Stimulated activated CD8-positive, alpha-beta memory T cell treated with anti-CD3 and anti-CD28 coated beads, Interleukin-2, amount 100 ng/mL, for 1 hour (primary cell): ENCODE measurements at places on chromosomes 12 and 14.

DNA sequence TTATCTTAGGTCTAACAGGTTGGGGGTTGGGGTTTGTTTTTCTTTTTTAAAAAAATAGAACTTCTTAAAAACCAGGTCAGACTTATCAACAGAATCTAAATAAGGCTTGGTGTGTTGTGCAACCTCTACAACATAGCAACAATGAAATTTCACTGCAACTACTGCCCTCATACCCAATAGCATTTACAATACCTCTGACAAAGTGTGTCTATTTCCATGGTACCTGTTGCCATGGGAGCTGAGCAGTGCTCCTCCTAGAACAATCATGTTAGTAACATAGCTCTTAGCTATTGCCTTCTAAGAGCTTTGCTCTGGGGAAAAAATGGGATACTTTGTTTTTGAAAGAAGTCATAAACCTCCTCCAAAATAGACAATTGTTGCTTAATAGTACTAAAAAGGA, 103.3 kb upstream of the CCDC175 start:
- no peak for DNase-seq

GRCh38 chr12:46084666-46085631, 94.6 kb upstream of the SCAF11 start:
- no peak for DNase-seq

DNA sequence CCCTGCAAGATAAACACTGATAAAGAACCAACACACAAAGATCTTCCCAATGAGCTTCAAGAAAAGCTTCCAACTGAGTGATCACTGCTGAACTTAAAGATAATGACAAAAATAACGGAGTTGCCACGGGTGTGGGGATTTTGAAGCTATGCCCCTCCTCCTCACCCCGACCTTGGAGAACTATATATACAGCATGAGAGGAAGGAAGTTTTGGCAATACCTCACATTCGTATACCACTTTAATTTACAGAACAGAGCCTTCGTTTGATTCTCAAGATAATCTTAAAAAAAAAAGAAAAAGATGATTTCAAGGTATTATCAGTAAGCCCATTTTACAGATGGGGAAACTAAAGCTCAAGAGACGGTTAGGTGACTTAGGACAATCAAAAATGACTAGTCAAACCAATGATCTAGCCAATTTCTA, 715 bp downstream of the NEK9 start:
- no peak for DNase-seq

- DNase-seq, result no peak
Observed at GRCh38 chr14:26873362-26873960, 275.6 kb upstream of the NOVA1 start.

DNA sequence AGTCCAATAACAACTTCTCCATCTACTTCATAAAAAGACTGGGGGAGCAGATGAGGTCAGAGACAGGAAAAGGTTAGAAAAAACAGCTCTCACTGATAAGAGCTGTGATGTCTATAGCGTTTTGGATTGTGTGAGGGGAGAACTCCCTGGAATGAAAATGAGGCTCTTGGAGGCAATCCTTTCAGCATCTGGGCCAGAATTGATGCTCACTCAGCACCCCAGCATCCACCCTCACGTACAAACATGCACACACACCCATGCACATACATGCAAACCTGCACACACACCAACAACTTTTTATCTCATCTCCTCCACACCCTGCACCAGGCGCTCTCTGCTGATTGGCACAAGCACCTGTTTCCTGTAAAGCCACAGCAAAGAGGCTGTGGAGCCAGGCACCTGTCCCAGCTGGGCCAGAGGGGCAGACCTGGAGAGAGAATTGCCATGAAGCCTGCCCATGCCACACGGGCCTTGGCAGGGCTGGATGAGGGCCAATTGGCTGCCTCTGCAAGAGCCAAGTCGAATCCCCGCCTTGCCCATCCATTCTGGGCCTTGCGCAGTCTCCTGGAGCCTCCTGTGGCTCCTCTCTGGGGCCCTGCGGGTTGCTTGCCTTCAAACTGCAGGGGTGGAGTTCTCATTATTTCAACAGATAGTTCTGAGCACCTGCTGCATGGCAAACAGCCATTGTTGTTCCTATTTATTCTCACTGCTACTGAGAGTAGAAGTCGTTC, 53.1 kb downstream of the SYNE3 start:
- no peak for DNase-seq

DNA sequence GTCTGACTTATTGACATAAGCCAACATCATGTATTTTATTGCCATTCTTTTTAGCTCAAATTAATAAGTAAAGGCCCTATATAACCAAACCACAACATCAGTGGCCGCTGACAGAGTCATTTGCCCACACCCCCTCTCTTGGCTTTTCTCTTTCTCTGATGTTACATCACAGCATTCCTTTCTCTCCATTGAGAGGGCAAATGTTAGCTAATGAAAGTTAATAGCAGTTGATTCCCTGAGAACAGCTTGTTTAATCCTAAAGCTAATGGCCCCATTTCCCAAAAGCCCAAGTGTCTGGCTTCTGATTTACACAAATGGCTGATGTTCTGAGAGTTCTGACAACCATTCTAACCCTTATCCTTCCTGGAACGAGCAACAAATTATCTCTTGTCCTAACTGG, 308.8 kb downstream of the SNAPC1 start:
- DNase-seq, result no peak

DNA sequence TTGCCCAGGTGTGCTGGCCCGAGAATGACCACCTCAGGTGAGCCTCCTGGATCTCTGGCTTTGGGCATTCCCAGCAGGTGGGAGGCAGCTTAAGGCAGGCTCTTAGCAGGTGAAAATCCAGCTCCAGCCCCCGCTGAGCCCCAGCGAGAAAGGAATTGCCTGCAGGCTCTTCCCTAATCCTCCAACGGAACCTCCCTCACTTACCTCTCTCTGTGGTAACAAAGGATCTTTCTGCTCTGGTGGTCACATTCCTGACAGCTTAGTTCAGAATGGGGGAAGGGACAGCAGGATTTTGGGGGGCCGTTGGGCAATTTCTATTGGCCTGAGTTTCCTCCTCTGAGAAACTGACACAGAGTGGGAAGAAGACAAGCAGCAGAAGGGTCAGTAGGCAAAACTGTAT, 116.0 kb upstream of the LHX5 start:
- DNase-seq, result no peak

DNA sequence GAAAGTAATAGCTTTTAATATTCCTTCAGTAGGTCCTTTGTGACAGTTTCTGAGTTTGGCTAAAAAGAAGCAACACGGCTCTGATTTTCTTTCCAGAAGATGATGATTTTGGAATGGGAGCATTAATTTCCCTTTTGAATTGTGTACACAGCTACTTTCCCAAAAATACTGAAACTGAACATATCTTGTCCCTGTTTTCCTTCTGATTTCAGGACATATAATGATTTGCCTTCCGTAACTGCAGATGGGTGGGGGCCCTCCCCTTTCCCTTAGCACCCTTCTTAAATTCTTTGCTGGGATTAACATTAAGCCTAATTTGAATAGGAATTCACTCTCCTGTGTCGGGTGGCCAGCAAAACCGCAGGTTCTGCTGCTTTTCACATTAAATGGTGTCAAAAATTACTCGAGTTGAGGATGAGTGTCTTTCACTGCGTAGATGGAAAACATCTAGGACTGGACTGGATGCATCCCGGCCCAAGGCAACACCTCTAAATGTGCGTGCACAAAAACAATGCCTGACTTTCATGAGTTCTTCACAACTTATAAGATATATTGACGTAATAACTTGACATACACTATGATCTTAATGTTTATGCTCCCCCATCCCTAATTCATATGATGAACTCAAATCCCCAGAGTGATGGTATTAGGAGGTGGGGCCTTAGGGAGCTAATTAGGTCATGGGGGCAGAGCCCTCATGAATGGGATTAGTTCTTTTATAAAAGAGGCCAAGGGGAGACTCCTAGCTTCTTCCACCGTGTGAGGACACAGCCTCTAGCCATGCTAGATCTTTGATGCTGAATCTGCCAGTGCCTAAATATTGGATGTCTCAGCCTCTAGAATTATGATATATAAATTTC, 158.1 kb downstream of the AEBP2 start:
- DNase-seq, result no peak

- DNase-seq, result no peak
Observed at GRCh38 chr12:11555195-11555594, 94.3 kb upstream of the ETV6 start.

- no peak for DNase-seq
Observed at GRCh38 chr12:47832263-47832933, 12.7 kb upstream of the HDAC7 start.

GRCh38 chr14:101851736-101852405, 90.4 kb downstream of the PPP2R5C start:
- DNase-seq, result no peak

DNA sequence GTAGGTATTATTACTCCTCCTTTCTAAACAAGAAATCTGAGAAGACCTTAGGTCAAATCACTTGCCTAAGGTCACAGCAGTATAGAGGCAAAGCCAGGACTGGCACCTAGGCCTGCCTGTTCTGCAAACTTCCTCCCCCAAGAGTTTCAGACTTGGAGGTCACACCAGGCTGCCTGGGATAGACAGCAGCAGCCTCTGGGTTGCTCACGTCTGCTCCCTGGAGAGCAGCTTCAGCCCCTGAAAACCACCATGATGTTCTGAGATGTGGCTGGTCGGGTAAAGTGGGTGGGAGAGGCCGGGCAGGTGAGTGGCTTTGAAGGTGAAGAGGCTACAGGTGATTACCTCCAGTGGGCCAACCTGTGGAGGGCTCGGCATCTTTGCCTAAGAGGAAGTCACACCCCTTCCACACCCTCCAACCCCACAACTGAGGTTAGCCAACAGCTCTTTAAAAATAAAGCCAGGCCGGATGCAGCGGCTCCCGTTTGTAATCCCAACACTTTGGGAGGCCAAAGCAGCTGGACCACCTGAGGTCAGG, 37.0 kb upstream of the PNMA1 start:
- DNase-seq, result no peak

GRCh38 chr12:54253240-54253639, 26.7 kb downstream of the CBX5 start:
- no peak for DNase-seq

DNA sequence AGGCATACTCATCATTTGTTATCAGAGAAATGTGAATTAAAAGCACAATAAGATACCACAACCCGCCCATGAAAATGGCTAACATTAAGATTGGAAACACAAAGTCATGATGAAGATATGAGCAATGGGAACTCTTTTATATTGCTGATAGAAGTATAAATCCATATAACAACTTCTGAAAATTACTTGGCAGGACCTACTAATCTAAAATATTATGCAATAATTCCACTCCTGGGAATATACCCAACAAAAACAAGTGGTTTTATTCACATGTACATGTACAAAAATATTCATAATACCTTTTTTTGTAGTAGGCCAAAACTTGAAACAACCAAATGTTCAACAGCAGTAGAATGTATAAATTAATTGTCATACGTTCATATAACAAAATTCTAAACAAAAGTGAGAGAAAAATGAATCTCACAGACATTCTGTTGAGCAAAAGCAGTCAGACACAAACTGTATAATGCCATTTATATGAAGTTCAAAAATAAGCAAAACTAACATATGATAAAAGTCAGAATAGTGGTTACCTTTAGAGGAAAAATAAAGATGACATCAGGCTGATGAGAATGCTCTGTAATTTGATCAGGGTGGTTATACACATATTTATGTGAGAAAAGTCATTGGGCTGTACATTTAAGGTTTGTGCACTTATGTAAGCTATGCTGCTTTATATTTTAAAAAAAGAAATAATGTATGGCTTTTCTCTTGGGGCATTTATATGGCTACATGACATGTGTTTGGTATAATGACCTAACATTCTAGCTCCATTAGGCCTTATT, 309.2 kb upstream of the KITLG start:
- DNase-seq, result no peak

- DNase-seq, result no peak
Observed at GRCh38 chr14:26730929-26731618, 133.2 kb upstream of the NOVA1 start.

DNA sequence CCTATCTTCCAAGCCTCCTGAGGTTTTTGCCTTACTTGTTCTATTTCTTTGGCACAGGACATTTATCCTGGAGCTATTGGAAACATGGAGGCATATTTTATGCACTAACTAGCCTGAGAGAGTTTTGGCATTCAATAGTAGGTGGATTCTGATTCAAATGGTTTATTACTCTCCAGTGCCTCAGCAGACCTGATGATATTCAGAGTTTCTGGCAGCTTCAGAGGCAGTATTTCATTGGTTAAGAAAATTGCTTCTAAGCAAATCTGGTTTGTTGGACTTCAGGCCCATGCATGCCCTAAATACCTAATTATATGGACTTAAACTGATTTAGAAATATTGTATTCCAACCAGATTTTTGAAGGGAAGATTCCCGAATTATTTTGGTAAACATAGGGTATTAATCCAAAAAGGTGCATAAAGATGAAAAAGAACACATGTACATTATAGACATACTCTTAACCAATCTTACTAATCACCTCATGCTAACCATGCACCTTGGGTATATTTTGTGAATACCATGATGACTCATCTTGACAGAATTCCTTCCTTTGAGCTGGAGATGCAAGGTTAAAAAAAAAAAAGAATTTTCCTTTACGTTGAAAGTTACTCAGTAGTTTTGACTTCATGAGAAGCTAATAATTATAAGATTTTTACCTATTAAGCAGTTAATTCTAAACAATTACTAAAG, 44.3 kb upstream of the KTN1 start:
- no peak for DNase-seq

DNA sequence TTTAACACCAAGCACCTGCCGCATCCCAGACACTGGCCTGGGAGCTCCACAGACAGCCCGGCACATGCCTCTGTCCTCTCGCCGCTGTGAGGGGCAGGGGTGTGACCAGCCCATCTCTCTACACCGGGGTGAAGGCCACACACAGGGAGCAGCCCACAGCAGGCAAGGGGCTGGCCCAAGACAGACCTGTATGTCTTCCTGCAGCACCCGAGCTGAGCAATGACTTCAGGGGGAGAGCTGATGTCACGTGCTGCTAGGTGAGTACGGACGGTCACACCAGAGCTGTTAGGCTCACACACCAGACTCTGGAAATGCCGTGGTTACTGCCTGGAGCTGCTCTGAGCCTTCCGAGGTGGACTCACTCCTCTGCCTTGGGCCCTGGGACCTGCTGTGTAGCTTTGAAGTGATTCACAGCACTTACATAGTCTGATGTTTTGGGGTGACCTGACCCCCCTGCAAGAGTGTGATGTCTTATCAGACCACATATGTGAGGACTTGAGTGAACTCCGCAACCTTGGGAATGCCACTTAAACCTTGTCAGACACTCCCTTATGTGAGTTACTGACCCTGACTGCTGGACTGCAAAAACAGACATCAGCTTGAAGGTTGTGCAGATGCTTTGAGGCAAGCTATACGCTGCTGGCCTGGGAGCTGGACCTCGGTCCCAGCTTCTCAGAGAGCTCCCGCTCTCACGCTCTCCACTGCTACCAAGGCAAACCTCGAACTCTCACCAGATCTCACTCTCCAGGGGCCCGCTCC, 1.8 kb downstream of the XRCC3 start:
- DNase-seq, result no peak

GRCh38 chr14:100267990-100268389, 29.0 kb downstream of the YY1 start:
- no peak for DNase-seq

- no peak for DNase-seq
Observed at GRCh38 chr14:65349100-65349499, 63.4 kb upstream of the FUT8 start.

DNA sequence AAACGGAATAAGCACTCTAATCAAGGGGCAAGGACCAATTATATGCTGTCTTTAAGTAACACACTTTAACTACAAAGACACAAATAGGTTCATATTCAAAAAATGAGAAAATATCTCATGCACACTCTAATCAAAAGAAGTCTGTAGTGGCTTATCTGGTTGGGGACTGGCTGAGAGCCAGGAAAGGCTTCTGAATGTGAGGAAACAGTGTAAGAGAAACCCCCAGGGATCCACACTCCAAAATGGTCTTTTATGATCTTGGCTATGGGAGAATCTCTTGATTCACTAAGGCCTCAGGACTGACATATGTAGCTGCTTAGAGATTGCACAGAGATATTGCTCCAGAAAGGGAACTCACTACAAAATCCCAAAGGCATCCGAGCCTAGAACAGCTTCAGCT, 10.3 kb downstream of the CTSG start:
- no peak for DNase-seq
